ENCODE measurements at places on chromosomes 3 and 15.
A peak's percentile ranks its signal among the peaks of the same experiment; 100 is the strongest.

DNA sequence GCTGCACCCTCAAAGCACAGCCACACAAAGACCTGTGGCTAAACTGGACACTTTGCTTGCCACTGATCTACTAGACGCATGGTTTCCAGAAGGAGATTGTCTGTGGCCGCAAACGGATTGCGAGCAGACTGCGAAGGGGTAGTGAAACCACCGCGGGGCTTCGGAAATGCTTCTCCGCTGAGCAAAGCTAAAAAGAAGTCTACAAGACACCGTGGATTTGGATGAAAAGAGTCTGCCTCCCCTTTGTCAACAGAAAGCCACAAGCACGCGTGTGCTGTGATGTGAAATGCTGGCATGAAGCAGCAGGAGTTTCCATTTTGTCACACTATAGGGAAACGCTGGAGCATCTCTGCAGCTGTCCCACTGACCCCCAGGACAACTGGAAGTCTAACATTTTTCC is 63.0 kb downstream of the TMEM44 start:
- no peak for DNase-seq

GRCh38 chr15:50945725-50946124 is 37.2 kb downstream of the AP4E1 start:
- no peak for DNase-seq

DNA sequence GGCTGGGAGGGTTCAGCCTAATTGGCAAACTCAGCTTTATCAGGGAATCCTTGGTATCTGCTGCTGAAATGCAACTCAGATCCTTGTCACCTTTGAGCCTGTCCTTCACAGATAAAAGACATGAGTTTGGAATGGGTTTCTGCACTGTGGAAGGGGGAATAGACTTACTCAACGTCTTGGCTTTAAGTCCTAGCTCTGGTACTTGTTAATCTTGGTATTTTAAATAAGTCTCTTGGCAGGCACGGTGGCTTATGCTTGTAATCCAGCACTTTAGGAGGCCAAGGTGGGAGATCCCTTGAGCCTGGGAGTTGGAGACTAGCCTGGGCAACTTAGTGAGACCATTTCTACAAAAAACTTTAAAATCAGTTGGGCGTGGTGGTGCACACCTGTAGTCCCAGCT is 55.1 kb upstream of the ATOSA start:
- DNase-seq = no peak

GRCh38 chr3:125045965-125046364 is 9.8 kb downstream of the HEG1 start:
- DNase-seq = no peak

- peak; percentile 3 for DNase-seq
Measured at GRCh38 chr3:140128631-140129030, 193.6 kb downstream of the CLSTN2 start.

GRCh38 chr3:131326307-131326706 is 55.3 kb upstream of the NUDT16 start:
- no peak for DNase-seq

DNA sequence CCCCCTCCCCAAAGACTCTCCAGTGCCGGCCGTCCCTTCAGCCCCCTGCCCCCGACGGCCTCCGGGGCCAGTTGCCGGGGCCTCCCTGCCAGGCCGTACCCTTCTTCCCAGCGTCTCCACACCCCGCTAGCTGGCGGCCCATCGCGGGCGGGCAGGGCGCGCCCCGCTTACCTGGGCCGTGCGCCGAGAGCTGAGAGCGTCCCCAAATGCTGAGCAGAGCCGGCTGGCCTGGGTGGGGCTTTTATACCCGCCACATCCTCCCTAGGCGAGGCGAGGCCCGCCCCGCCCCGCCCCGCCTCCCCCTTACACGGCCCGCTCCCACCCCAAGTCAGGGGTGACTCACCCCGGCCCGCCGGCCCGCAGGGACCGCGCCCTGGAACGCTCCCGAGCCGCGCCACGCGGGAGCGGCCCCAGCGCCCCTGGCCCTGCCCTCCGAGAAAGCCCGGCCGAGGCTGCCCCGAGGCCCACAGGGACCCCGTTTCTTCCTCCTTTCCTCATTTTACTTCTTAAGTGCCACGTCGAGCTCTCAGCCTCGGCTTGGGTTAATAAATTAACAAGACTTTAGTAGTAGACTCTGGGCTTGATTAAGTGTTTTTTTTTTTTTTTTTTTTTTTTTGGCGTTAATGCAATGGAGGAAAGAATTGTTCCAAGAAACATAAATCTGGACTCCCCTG is at the start of gene ANXA2:
ANXA2 (minus strand) TSS at position 215 of the 674 bp plus-strand sequence. CDS start 11,911 bp downstream, outside the sequence.
- no peak for DNase-seq

GRCh38 chr3:123431658-123432324 is 17.1 kb downstream of the ADCY5 start:
- DNase-seq = no peak

DNA sequence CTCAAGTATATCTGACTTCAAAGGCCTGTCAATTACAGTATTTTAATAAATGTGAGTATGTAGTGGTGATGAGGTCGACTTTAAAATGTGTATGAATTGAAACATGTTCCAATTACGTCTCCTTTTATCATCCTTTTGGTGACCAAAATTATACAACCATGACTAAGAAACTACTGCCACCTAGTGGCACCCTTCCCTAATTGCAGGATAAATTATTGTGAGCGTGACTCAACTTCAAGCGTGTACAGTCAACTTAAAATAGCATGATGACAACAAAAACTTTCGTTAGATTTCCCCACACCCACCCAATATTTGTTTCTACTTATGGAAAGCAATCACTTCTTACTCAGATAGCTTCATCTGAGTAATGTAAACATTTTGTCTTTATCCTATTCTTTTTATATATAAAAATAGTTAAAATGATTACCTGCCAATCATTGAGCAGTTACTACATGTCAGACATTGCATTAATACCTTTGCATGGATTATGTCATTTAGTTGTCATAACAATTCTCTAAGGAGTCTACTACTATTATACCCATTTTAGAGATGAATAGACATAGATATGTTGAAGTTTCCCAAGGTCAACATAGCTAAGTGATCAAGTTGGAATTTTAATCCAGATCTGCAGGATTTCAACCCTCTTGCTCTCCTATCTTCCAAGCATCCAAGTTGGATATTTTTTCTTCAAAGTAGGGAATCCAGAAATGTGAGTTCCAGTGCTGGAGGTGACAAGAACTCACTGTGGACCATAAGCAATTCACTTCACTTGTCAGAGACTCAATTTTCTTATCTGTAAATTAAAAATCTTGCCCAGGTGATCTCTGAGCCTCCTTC is 106.0 kb downstream of the MEX3B start:
- no peak for DNase-seq

GRCh38 chr3:87503900-87504498 is 227.6 kb upstream of the POU1F1 start:
- peak; percentile 56 for DNase-seq

- DNase-seq = peak; percentile 92
Measured at GRCh38 chr15:55846116-55846707, 103.3 kb upstream of the PRTG start.

DNA sequence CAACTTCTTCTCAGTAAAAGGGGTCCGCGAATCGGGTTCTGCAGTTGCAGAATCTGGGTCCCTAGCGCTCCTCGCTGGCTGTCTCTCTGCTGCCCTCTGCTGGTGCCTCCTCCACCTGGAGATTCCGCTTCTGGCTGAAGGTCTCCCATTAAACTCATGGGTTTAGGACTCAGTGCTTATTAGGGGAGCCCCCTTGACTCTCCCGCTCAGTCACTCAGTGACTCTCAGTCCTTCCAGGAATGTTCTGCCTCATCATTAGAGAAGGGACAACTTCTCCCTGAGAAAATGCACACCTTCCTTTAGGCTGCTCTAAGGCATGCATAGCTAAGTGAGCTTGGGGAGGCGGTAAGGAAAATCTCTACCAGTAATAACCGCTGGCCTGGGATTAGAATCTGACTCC is 7.1 kb downstream of the CPN2 start:
- DNase-seq = peak; percentile 27

- DNase-seq = no peak
Measured at GRCh38 chr3:38950581-38950980, 101.2 kb downstream of the SCN11A start.

GRCh38 chr3:32495609-32496008 is 7.0 kb downstream of the CMTM6 start:
- no peak for DNase-seq

DNA sequence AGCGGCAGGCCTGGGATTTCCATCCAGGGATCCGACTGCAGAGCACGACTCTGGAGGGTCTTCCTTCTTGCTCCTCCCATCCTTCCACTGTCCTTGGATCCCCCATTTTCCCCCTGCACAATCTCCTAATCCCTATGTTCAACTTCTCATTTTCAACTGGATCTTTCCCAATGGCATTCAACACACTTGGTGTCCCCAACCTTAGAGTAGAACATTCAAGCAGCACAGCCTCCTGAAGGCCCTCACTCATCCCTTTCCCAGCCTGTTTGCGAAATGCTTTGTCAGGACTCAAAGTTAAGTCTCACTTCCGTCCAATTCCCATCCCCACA is 32.3 kb downstream of the RPN1 start:
- no peak for DNase-seq

GRCh38 chr3:101819649-101820206 is 29.6 kb upstream of the NFKBIZ start:
- no peak for DNase-seq

DNA sequence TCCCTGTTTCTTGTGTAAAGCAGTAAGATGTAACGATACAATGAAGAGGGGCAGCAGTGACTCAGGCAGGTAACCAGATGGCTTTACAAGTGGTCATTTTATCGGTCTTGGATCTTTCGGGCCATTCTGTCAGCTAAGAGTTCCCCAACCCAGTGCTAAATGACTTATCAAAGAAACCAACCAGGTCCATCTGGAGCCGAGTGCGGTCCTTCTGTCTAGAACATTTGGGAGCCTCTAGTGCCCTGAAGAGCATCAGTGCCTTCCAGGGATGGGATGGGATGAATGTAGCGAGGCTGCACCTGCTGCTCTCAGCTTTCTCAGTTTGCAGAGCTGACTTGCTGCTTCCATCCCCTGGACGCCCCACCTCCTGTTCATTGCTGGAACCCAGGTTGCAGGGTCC is 131.7 kb upstream of the AGBL1 start:
- DNase-seq = no peak

DNA sequence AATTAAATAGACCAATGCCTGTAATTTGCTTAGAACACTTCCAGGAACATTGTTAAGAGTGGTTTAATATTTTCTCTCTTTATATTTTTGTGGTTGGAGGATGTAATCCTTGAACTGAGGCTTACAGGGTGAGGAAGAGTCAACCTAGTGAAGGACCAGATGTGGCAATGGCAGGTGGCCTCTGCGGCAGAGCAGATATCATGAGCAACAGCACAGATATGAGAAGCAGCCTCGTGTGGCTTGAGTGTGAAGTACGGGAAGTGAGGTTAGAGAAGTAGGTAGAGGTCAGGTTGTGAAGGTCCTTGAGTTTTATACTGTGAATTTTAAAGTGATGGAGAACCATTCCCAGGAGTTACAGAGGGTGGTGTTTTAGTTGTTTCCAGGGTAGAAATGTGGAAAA is 417.6 kb upstream of the SUCLG2 start:
- no peak for DNase-seq

- no peak for DNase-seq
Measured at GRCh38 chr3:189395825-189396224, 224.1 kb downstream of the TPRG1 start.

DNA sequence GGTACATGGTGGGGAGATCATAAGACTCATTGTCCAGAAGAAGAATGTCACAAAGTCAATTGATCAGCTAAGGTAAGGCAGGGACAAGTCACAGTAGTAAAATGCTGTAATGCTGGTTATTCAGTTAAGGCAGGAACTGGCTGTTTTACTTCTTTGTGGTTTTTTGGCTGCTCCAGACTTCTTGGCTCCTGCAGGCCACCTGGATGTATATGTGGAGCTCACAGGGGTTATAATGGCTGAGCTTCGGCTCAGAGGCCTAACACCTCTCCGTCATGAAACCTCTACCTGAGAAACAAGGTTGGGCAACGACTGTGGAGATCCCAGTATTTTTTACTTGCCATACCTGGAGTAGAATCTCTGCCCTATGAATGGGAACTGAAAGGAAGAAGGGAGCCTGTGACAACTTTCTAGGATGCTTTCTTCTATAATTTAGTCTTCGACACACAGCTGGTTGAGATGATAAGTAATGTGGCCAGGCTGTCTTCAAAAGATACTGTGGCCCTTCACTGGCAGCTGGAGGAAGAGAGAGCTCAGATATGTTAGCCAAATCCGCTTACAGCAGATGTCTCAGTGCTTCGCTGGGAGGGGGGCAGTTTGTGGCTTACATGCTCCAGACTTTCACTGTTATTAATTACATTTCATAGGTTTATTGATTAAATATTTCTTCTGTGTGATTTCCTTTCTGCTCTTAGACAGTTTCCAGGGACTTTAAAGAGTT is 887.8 kb downstream of the IGSF11 start:
- no peak for DNase-seq

GRCh38 chr3:155385896-155386625 is 92.6 kb upstream of the STRIT1 start:
- no peak for DNase-seq

DNA sequence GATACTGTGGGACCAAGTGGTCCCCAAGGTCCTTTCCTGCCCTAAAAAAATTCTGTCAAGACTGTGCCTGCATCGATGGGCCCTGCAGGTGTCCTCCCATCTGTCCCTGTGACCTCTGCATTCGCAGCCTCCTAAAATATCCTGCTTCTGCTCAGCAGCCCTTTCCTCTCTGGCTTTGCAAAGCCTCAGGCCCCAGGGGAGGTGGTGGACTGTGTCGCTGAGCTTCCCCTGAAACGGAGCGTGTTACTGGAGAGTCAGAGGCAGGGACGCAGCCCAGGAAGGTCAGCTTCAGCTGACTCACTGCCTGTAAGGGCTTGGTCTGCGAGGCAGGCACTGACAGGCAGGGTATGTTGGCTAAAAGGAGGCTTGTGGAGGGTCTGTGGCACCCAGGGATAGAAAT is 110.0 kb downstream of the RAB11A start:
- DNase-seq = no peak

- no peak for DNase-seq
Measured at GRCh38 chr3:12468276-12468675, 16.0 kb upstream of the TSEN2 start.

- DNase-seq = no peak
Measured at GRCh38 chr3:34024447-34025240, 226.2 kb downstream of the PDCD6IP start.

GRCh38 chr3:16214366-16214765 is 39.9 kb downstream of the GALNT15 start:
- DNase-seq = no peak

DNA sequence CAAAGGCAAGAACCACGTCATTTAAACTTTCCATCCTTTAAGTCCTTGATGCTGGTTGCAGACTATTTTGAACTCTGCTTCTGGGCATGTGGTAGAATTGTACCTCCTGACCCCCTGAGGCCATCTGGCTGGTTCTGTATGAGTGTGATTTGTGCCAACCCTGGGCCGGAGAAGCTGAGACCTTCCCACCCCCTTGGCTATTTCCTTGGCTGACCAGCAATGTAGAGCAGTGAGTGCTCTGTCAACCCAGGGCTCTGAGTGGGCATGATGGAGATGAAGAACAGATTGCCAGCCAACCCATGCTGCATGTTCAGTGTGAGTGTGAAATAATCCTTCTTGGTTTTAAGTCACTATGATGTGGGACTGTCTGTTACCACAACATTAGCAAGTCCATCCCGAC is 82.1 kb upstream of the RASGRP1 start:
- no peak for DNase-seq

GRCh38 chr3:73868688-73869315 is 244.1 kb upstream of the PDZRN3 start:
- peak; percentile 34 for DNase-seq

Data from NCI-H1417 (cell line).